Activated naive CD4-positive, alpha-beta T cell treated with anti-CD3 and anti-CD28 coated beads for 36 hours (primary cell): ENCODE measurements at places on chromosomes 5 and 9. TPM values are rescaled to one million over a fixed set of nuclear protein-coding genes. Genes with fewer than 3 reads are reported as not detected.

DNA sequence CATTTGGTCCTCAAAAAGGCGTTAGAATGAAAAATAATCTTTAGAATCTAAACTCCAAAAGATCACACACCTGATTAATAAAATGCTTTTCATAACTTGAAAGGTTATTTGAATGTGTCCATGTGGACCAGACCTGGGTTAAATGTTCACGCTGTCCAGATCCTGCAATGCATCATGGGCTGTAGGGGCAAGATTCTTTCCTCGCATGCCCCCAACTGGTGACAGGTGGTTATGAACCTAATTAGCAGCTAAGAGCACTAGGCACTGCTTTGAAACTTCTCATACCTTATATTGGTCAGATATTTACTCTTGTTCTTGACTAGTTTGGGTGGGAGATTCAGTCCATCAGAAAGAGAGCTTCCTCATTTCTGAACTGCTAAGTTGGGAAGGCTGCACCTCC lies 19.3 kb upstream of the PIP5K1B start:
- H3K4me1 ChIP-seq: peaks cover 5% of the 10 kb centered on the region
- peaks cover 16% of the 10 kb centered on the region for H3K27me3 ChIP-seq
- peak; percentile 61 for DNase-seq

GRCh38 chr5:23721336-23721735 lies 213.9 kb downstream of the PRDM9 start:
- H3K27me3 ChIP-seq: no peaks in the 10 kb centered on the region
- no peak overlapping the region for H3K4me3 ChIP-seq
- DNase-seq: no peak
- no peak overlapping the region for H3K27ac ChIP-seq
- no peaks in the 10 kb centered on the region for H3K4me1 ChIP-seq

- no peak for DNase-seq
- H3K4me1 ChIP-seq: no peaks in the 10 kb centered on the region
- no peaks in the 10 kb centered on the region for H3K27me3 ChIP-seq
- H3K27ac ChIP-seq: no peak overlapping the region
- no peaks in the 10 kb centered on the region for H3K36me3 ChIP-seq
These were observed 50.9 kb downstream of the BRINP1 start for GRCh38 chr9:119318371-119318770.

DNA sequence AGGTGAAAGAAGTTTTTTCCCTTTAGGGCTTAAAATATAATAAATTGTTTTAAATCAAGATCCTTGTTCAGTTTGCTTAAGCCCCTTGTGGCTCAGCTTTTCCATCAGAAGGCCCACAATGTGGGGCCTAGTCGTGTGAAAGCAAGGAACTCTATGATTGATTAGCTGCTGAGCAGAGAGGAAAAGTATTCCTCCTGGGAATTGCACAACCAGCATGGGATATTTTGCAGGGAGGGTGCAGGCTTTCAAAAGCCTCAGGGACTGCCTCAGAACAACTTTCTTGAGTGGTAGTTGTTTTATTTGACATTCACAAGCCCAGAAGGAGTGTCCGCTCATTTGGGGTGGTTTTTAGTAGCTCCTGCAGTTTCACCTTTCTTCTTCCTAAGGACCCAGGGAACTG lies 19.8 kb downstream of the TTC23L start:
- H3K27ac ChIP-seq: no peak overlapping the region
- H3K4me1 ChIP-seq: no peaks in the 10 kb centered on the region
- DNase-seq: no peak
- H3K4me3 ChIP-seq: no peak overlapping the region

GRCh38 chr9:137273611-137274320 lies 3.8 kb upstream of the TOR4A start:
- H3K4me3 ChIP-seq: no peak overlapping the region
- peaks cover 16% of the 10 kb centered on the region for H3K36me3 ChIP-seq
- no peak for DNase-seq
- H3K27ac ChIP-seq: no peak overlapping the region
- peaks cover 18% of the 10 kb centered on the region for H3K4me1 ChIP-seq

- H3K36me3 ChIP-seq: no peaks in the 10 kb centered on the region
- H3K27ac ChIP-seq: no peak overlapping the region
- DNase-seq: no peak
These were observed 13.2 kb downstream of the PTGS1 start for GRCh38 chr9:122383992-122384461.

DNA sequence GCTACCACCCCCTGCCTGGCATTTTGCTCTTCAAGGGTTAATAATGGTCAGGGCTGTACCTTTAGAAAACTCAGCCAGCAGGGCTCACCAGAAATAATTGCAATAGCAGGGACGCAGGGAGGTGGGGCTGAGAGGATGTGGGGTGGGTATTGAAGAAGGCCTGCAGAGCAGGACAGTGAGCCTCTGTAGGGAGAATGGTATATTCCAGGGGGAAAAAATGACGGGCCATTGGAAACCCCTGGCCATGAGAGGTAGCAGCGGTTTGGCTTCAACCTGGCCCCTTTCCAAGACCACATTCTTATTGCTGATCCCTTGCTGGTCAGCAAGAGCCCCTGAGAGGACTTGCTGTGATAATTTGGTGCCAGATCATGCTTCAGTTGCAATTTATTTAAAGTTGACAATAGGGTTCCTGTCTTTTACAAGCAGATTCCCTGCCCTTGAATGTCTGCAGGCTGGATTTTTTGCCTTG lies 36.7 kb upstream of the CTNNA1 start:
- H3K27ac ChIP-seq: no peak overlapping the region
- no peaks in the 10 kb centered on the region for H3K36me3 ChIP-seq
- no peak overlapping the region for H3K4me3 ChIP-seq
- peaks cover 22% of the 10 kb centered on the region for H3K27me3 ChIP-seq
- no peak for DNase-seq

IL3 gene
- not detected for total RNA-seq

PTPN3 gene
- 0.02 TPM for total RNA-seq

DNA sequence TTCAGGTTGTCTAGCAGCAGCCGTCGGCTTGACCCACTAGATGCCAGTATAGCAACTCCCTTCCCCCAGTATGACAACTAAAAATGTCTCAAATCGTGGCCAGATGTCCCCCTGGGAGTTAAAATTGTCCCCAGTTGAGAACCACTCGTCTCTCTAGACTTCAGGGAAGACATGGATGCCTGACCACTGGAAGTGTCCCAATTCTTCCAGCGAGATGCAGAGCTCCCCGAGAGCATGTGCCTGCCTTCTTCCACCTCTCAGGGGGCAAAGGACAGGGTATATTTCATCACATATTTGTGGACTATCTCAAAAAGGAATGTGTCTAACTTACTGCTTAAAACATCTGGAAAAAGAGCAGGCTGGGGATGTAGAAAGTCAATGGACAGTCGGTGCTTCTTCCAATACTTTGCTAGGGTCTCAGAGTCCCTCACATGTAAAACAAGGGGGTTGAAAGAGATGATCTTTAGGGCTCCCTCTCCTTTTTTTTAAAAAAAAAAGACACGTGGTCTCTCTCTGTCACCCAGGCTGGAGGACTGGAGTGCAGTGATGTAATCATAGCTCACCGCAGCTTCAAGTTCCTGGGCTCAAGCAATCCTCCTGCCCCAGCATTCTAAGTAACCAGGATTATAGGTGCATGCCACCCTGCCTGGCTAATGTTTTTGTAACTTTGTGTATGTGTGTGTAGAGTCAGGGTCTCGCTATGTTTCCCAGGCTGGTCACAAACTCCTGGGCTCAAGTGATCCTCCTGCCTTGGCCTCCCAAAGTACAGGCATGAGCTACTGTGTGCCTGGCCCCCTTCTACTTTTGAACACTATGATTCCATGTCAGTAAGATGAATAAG lies 190.6 kb downstream of the DAB2IP start:
- peaks cover 3% of the 10 kb centered on the region for H3K27me3 ChIP-seq
- peaks cover 14% of the 10 kb centered on the region for H3K4me1 ChIP-seq
- H3K27ac ChIP-seq: no peak overlapping the region
- no peak for DNase-seq
- H3K4me3 ChIP-seq: no peak overlapping the region

- DNase-seq: no peak
- H3K27me3 ChIP-seq: no peaks in the 10 kb centered on the region
- no peaks in the 10 kb centered on the region for H3K36me3 ChIP-seq
- no peaks in the 10 kb centered on the region for H3K4me1 ChIP-seq
- no peak overlapping the region for H3K27ac ChIP-seq
- no peak overlapping the region for H3K4me3 ChIP-seq
These were observed 45.0 kb downstream of the CDH6 start for GRCh38 chr5:31238497-31238896.

- no peak overlapping the region for H3K4me3 ChIP-seq
- no peak for DNase-seq
- no peak overlapping the region for H3K27ac ChIP-seq
- peaks cover 1% of the 10 kb centered on the region for H3K36me3 ChIP-seq
- no peaks in the 10 kb centered on the region for H3K4me1 ChIP-seq
These were observed 86.2 kb upstream of the FAM169A start for GRCh38 chr5:74952406-74952805.
